Esophagus mucosa (tissue), 1 donor: ENCODE measurements at places on chromosomes 12 and 14. TPM values are rescaled to one million over a fixed set of nuclear protein-coding genes. Genes with fewer than 3 reads are reported as not detected.

Gene MYF6
- not detected for total RNA-seq

Gene SSTR1
- 0.08 TPM for total RNA-seq

Gene PLEK2
- total RNA-seq: 24.5 TPM

Gene MIP
- total RNA-seq: not detected

Gene PELI2
- total RNA-seq: 1.8 TPM

Gene PRR4
- 0.64 TPM for total RNA-seq

Gene INHBE
- not detected for total RNA-seq

Gene RASSF8
- 4.3 TPM for total RNA-seq

Gene PTCSC3
- not detected for total RNA-seq

Gene DCAF11
- 48.2 TPM for total RNA-seq

Gene PPFIA2
- not detected for total RNA-seq

Gene GDF11
- 1.2 TPM for total RNA-seq

Gene PCED1B
- 1.7 TPM for total RNA-seq

Gene KRT83
- not detected for total RNA-seq

Gene CRIP1
- 42.6 TPM for total RNA-seq

Gene TUNAR
- not detected for total RNA-seq

Gene CLMN
- total RNA-seq: 9.6 TPM

Gene ERG28
- total RNA-seq: 44.7 TPM

Gene ADAMTS20
- total RNA-seq: not detected

Gene RNF212B
- total RNA-seq: not detected

Gene CCDC77
- 5.9 TPM for total RNA-seq

Gene TSPAN8
- total RNA-seq: 0.60 TPM

Gene ZFHX2
- total RNA-seq: 0.44 TPM

Gene GAPDH
- total RNA-seq: 3,825 TPM

Gene TMPRSS12
- total RNA-seq: not detected

Gene GALNT16
- 1.00 TPM for total RNA-seq

Gene ANKRD33
- not detected for total RNA-seq

Gene RTRAF
- total RNA-seq: 122 TPM

Gene KRT80
- total RNA-seq: 17.9 TPM

Gene LRRC10
- total RNA-seq: not detected

Gene FAM181A
- not detected for total RNA-seq

Gene NFE2
- not detected for total RNA-seq

Gene PTPRB
- total RNA-seq: 5.1 TPM

Gene ANO6
- total RNA-seq: 13.2 TPM

Gene CMTM5
- total RNA-seq: not detected

Gene TMBIM6
- total RNA-seq: 386 TPM

Gene KCNH3
- total RNA-seq: not detected

Gene ADCY6
- 11.1 TPM for total RNA-seq

Gene RERGL
- 0.40 TPM for total RNA-seq

Gene RAD9B
- total RNA-seq: 0.44 TPM

Gene KLRC3
- not detected for total RNA-seq
